ENCODE measurements at places on chromosomes 11 and 22.

DNA sequence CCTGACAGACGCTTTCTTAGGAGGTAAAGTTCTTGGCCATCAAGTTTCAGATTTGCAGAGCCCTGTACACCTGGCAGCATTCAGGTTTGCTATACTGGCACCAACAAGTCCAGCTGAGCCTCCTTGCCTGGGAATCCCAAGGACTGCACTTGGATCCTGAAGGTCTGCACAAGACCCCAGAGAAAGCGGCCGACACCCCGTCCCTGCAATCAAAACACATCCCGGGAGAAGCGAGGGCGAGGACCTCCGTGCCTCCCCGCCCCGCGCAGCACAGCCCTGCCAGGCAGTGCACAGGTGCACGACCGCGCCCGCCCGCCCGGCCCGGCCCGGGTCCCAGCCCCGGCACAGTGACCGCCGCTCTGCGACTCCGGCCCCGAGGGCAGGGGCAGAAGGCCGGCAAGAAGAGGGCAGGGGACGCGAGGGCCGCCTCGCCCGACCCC lies 559 bp downstream of the MRTFA start:
- DNase-seq: no peak

GRCh38 chr11:76236092-76236999 lies 30.0 kb upstream of the WNT11 start:
- DNase-seq: peak; percentile 79

DNA sequence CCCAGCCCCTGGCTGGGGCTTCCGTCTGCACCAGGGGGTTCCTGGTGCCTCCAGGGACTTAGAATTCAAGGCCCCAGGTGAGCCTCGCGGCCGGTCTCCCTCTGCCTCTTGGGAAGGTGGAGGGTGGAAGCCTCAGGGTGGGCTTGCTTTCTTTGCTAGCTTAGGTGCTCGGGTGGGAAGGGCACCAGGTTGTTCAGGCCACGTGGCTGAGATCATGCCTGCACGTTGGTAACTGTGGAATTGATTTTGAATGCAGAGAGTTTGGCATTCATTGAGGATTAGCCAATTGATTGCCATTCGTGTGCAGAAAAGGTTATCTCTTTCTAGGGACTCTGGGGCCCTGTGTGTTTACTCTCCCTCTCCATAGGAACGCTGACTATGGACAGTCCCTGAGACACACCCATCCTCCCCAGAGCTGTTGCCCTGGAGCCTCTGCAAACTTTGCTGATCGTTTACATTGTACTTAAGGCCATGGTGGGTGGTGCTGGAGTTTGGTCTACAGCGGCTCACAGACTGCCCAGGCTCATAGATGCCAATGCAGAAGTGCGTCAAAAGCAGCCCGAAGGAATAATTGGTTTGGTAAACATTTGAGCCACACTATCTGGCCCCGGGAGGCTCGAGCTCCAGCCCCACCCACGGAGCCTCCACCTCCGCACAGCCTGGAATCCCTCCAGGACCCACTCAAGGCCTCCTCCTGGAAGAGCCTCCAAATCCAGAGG lies 1457.7 kb downstream of the BRD1 start:
- no peak for DNase-seq

- DNase-seq: no peak
Observed at GRCh38 chr11:76621868-76622267, 48.7 kb downstream of the LRRC32 start.

Data from LoVo (cell line).